Glutamatergic neuron (in vitro differentiated cells): ENCODE measurements at places on chromosomes 4 and X.
A peak's percentile ranks its signal among the peaks of the same experiment; 100 is the strongest.

DNA sequence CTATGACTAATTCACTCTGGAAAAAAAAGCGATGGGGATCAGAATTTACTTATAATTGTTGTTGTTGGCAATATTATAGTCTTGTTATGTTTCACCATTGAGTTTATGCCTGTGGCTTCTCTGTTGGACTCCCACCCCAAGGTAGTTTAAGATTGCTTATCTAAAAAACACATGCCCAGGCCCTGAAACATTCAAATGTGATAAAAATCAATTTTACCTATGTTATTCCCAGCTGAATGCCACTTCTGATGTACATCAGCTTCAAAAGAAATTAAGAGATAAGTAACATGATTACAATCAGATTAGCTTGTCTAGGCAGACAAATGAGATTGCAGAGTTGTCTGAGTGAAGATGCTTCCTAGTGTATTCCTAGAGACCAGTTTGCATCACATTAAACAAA, 484.7 kb downstream of the PCDH7 start:
- DNase-seq: no peak

- peak; percentile 25 for DNase-seq
These were observed 27.8 kb upstream of the PSAPL1 start for GRCh38 chr4:7462509-7462971.

DNA sequence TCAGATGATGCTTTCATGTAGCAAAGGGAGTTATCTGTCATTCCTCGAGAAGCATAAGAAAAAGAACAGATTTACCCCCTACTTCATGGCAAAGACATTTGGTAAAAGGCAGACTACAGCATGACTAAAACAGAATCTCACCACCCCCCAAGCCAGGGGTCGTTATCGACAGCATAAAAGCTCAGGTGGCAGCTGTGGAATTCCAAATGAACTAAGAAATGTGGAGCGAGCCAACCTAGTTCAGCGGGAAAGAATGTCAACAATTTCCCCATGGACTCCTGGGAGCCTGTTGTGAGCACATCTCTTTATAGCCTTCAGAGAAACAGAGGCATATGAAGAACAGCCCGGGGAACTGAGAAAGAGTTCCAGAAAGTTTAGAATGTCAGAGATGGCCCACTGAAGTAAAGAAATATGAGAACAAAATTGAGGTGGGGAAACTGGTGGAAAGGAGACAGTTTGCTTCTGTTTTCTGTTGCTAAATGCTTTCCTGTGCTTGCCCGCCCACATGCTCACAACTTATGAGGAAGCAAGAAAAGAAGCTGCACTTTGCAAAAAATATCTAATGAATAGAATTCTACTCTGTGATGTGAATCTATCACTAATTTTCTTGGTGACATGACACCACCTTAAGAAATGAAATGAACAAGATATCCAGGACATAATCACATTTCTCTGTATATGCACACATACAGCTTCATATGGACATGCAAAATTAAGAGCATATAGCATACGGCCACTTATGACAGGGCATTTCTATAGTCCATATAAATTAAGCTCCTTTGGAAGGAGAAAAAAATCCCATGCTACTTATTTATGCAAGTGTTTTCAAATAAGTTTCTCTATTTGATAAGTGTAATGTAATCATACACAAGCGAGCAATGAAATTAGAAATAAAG, 135.3 kb upstream of the MID1 start:
- no peak for DNase-seq

- DNase-seq: no peak
These were observed 2005.1 kb upstream of the AGA start for GRCh38 chr4:179447308-179447707.

DNA sequence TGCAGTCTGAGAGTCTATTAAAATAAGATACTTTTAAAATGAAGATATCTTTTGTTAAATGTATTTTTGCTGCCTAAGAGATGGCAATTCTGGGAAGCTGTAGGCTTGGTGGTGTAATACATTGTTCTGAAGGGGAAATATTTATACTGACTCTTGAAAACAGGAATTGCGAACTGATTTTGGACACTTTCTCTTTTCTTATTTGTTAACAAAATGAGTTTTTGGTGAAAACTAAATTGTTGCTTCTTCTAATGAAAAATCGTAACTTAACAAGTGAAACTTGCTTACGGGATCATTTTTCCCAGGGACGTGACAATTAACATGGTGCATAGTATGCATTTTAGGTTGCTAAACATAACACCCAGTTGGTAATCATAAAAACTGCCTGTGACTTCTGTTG, 71.0 kb downstream of the RAPGEF2 start:
- DNase-seq: no peak

GRCh38 chr4:148216866-148217814, 225.1 kb downstream of the NR3C2 start:
- no peak for DNase-seq

DNA sequence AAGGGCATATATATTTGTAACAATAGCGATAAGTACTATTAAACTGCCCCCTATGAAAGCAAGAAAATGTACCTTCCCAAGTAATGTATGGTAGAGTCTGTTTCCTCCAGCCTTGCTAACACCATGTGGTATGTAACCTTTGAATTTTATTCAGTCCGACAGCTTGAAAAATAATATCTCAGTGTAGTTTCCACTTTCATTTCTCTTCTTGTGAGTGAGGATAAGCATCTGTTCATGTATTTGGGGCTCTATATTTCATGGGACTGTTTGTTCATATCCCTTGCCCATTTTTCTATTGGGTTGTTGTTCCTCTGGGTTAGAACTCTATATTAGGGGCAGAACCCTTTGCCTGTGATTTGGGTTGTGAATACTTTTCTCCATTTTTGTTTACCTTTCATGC, 58.3 kb downstream of the USP38 start:
- DNase-seq: no peak
